Sciatic nerve (tissue), 2 donors: ENCODE measurements at places on chromosomes 4 and X. TPM values are rescaled to one million over a fixed set of nuclear protein-coding genes. Genes with fewer than 3 reads are reported as not detected.

GRCh38 chrX:2933125-2933900 is 4.2 kb upstream of the ARSD start:
- no peak for DNase-seq

- DNase-seq: no peak
These were observed 142.9 kb downstream of the SHOX start for GRCh38 chrX:773292-774025.

DNA sequence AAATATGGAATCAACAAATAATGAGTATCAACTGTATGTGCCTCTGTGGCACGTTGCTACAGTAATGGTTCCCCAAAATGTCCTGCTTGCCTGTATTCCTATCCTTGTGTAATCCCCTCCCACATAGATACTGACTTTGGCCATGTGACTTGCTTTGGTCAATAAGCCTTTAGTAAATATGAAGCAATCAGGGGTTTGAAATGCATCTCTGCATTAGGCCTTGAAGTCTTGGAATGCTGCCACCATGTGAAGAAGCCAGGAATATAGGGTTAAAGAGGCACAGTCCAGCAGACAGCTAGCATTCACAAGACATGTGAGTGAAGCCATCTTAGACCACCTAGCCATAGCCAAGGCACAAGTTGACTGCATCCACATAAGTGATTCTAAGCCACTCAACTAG is 190.9 kb downstream of the GABRB1 start:
- no peak for DNase-seq

- DNase-seq: no peak
These were observed 2.3 kb downstream of the CD99 start for GRCh38 chrX:2693113-2694002.

GRCh38 chr4:8528713-8529112 is 51.5 kb upstream of the GPR78 start:
- DNase-seq: no peak

DNA sequence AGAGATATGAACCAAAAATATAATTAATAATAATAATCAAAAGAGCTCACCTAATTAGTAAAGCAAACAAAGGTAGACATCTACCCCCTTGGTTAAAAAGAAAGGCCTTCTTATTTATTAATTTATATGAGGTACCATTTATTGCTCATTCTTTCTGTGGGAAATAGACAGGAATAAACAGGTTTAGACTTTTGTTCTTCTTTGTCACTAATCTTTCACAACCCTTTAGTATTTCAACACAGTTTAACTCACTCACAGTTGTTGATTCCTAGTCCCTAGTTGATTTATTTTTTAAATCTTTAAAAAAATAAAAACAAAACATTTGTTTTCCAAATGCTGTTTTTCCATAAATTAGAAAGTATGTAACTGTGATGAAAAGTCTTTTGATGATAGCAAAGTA is 5.6 kb downstream of the PPARGC1A start:
- DNase-seq: no peak

GRCh38 chr4:62548108-62548524 is 1348.0 kb downstream of the ADGRL3 start:
- no peak for DNase-seq

Gene PGAM4
- not detected for total RNA-seq

Gene ARMCX4
- 34.1 TPM for total RNA-seq

Gene VCX3B
- not detected for total RNA-seq

Gene MTTP
- 0.49 TPM for total RNA-seq
